Activated CD4-positive, alpha-beta T cell treated with anti-CD3 and anti-CD28 coated beads for 36 hours (primary cell): ENCODE measurements at places on chromosomes 1 and 21.

- no peak for DNase-seq
Observed at GRCh38 chr1:187621951-187622350, 793.2 kb downstream of the PLA2G4A start.

DNA sequence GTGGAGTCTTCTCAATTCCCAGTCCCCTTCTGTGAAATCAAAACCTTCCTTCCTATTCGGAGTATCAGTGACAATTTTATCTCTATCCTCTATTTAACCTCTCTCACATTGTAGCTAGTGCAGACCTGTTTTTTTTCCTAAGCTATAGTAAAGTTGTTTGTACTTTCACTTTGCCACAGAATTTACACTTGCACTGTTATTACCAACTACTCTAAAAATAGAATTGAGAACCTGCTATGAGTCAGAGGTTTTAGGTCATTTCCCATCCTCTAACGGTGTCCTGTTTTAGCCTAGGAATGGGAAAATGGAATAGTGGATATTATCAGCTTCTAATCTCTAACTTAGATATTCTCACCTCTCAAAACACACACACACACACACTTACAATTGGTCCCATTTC is 862.7 kb downstream of the NCAM2 start:
- no peak for DNase-seq

GRCh38 chr21:41460578-41461527 is 34.8 kb downstream of the MX1 start:
- peak; percentile 77 for DNase-seq

DNA sequence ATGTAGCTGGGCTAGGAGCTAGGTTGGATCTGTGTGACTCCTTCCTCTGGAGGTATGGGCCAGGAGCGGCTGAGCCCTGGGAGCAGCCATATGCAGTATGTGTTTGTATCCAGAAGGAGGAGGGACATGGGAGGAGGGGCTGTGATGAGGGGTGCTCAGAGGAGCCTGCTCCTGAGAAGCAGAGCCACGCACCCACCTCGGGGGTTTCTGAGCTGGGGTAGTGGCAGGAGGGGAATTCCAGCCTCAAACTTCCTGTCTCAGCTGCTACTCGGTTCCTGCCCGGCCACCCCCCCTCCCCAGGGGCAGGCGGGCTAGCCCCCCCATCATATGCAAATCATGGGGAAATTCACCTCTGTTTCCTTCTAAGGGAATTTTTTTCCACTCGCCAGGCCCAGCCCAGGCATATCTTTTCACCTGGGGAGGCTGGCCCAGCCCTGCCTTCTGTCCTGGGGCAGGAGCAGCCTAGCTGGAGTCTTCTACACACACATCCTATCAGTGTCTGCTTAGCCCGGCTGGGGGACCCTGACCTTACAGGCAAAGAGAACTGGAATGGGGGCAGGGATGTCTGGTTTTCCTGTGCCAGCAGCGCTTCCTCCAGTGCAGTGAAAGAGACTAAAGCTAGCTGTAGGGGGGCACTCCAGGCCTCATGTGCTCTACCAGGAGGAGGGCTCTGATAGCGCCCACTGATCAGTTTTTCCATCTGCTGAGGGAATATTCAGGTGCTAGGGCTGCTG is 3.0 kb downstream of the ZC3H12A start:
- DNase-seq: peak; percentile 90

DNA sequence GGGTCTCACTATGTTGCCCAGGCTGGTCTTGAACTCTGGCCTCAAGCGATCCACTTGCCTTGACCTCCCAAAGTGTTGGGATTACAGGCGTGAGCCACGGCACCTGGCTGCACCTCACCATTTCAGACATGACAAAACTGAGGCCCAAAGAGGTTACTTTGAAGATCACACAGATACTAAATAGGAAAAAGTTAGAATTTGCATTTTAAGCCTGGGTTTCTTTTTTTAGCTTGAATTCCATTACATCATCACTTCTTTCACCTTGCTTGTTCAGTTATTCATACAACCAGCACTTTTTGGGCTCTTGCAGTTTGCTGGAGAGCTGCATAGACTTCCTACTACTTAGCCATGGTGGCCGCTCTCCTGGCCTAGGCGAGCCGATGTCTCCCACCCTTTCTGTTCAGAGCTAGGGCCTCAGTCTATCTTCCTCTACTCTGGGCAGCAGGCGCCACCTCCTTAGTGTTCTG is 16.3 kb upstream of the CD2 start:
- DNase-seq: peak; percentile 69

DNA sequence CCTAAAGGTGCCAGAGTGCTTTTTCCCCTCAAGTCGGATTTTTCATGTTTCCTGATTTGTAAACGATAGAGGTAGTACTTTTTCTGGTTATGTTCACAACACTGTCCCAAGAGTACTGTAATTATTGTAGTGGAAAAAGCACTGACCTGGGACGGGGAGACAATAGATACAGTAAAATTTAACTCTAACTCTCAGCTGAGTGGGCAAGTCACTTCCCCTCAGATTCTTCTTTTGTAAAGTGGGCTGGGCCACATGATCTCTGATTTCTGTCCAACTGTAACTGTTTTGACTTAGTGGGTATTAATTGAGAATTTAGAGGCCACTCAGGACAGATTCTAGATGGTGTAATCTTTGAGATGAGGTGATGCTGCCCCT is 19.1 kb downstream of the MARCKSL1 start:
- DNase-seq: no peak
